ENCODE measurements at places on chromosomes 2 and 18. TPM values are rescaled to one million over a fixed set of nuclear protein-coding genes. Genes with fewer than 3 reads are reported as not detected.

Gene CHN1
- 131 TPM for total RNA-seq

Gene SERPINB11
- not detected for total RNA-seq

Gene DUSP2
- total RNA-seq = 0.49 TPM

Gene ITGA4
- 78.1 TPM for total RNA-seq

Gene GPR155
- total RNA-seq = 2.9 TPM

Gene MARCO
- not detected for total RNA-seq

Gene SLC30A3
- not detected for total RNA-seq

Gene WNT6
- total RNA-seq = 4.2 TPM

Gene SERPINB7
- 10.0 TPM for total RNA-seq

- no peak for DNase-seq
Observed at GRCh38 chr2:33264766-33265165, 211.7 kb upstream of the RASGRP3 start.

GRCh38 chr2:34242763-34243123 is 643.6 kb upstream of the FAM98A start:
- DNase-seq = no peak

DNA sequence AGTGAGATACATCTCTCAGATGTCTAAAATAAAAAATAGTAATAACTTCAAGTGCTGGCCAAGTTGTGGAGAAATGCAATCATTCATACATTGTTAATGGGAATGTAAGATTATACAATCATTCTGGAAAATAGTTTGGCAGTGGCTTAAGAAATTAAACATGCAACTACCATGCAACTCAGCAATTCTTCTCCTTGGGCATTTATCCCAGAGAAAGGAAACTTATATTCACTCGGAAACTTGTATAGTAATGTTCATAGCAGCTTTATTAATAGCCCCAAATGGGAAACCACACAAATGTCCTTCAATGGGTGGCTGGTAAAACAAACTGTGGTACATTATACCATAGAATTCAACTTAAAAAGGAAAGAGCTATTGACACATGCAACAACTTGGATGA is 274.0 kb upstream of the SPRED2 start:
- DNase-seq = no peak

DNA sequence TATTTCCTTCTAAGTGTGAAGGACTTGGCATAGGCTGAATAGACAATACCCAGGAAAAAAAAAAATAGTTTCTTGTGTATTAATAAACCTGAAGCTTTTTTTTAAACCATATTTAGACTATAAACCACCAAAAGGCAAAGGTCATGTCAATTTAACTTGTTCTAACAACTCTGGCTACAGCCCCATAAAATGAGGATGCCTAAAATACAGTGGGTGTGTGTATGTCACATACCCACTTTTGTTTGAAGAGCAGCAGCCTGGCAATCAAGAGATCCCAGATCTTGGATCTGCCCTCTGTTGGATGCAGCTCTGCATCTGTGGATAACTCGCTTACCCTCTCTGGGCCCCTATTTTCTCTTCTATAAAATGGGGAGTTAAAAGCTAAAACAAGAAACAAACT is 65.4 kb downstream of the SATB2 start:
- no peak for DNase-seq

DNA sequence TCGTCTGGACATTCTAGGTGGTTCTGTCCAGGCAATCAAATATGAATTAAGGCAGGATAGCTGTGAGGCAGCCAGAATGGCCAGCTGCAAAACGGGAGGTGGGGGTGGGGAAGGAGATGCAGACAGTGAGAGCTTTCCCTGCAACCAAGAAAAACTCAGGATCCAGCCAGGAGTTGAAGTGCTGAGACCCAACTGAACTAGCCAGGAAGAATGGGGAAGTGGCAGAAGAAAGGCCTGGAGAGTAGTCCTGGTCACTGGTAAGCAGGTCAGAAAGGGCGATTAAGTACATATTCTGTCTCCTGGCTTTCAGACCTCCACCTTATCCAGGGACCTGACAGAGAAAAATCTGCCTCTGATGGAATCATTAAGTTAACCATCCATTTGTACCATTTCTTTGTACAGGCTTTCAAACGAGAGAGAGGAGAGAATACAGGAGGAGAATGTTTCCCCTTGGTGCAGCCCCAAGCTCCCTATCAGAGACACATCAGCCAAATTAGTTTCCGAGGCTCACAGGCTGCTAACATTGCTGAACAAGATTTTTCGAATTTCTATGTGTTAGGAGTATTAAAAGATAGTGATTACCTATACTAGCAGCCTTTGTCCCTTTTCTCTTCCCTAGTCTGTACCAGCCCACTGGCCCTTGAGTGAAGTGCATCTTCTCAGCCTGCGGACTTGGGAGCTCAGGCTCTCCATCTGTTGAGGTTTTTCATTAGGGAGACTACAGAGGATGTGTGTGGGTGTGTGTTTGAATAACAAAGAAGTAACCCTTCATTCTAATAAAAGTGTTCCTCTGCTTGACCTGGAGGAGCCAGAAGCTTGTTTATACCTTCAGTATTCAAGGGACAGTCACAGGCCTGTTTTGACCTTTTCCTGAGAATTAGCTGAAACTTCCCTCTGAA is 12.5 kb upstream of the HOXD1 start:
- no peak for DNase-seq

- DNase-seq = peak; percentile 74
Observed at GRCh38 chr2:145021962-145022665, 502.2 kb upstream of the ZEB2 start.

- DNase-seq = no peak
Observed at GRCh38 chr2:12436483-12436882, 280.3 kb upstream of the TRIB2 start.

GRCh38 chr2:117985092-117985491 is 28.8 kb downstream of the CCDC93 start:
- DNase-seq = no peak

DNA sequence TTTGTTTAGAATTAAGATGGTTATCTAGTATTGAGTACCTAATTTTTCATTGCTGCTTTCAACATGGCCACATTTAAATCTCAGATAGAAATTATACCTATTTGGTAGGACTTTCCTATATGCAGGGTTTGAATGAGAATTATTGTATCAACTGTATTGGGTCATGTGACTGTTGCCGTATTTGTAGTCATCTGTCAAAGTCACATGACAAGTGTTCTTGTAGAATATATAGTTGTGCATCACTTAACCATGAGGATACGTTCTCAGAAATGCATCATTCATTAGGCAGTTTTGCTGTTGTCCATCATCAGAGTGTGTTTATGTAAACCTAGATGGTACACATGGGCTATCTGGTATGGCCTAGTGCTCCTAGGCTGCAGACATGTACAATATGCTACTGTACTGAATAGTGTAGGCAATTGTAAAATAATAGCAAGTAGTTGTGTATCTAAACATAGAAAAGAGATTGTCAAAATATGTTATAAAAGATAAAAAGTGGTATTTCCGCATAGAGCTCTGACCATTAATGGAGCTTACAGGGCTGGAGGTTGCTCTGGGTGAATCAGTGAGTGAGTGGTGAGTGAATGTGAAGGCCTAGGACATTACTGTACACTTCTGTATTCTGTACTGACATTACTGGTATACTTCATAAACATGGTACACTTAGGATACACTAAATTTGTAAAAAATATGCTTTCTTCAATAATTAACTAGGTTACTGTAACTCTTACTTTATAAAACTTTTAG is 123.7 kb downstream of the MAP4K4 start:
- no peak for DNase-seq

GRCh38 chr2:179861027-179861415 is 391 bp downstream of the ZNF385B start:
- DNase-seq = peak; percentile 6

GRCh38 chr2:190846746-190847145 is 33.9 kb upstream of the GLS start:
- no peak for DNase-seq

DNA sequence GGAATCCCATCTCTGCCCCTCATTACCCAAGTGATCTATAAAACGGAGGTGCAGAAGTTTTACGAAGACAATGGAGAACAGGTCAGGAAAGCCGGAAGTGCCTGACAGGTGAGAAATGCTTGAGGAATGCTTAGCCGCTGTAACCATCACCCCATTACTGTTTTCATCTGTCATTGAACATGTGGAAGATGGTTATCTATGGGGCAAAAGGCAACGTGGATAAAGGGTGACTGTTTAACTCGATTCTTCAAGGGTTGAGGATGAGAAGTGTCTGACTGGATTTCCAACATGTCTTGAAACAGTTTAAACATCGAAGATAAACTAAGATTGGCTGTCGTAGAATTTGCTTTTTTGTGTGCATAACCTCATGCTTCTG is 17.3 kb downstream of the HK2 start:
- DNase-seq = no peak

DNA sequence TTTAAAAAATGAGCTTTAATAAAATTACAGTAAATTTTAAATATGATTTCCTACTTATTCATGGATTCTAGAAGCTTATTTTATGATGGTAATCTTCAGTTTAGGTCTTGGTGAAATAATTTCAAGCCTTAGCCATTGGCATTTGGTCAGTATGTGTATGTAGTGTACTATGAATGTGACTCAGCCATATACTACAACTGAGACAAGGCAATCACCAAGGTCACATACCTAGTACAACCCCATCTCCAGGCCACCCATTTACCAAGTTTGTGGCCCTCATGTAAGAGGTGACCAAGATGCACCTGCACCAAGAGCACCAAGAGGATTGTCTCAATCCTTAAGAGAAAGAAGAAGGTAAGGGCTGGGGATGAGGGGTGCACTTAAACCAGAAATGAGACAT is 54.8 kb upstream of the FRZB start:
- no peak for DNase-seq

- no peak for DNase-seq
Observed at GRCh38 chr18:6719910-6720683, 9.4 kb upstream of the ARHGAP28 start.

GRCh38 chr18:77077941-77078689 is 54.5 kb downstream of the MBP start:
- DNase-seq = peak; percentile 52

GRCh38 chr2:126731353-126731752 is 75.4 kb downstream of the GYPC start:
- no peak for DNase-seq

GRCh38 chr18:48017635-48018034 is 87.2 kb upstream of the SMAD2 start:
- peak; percentile 24 for DNase-seq

DNA sequence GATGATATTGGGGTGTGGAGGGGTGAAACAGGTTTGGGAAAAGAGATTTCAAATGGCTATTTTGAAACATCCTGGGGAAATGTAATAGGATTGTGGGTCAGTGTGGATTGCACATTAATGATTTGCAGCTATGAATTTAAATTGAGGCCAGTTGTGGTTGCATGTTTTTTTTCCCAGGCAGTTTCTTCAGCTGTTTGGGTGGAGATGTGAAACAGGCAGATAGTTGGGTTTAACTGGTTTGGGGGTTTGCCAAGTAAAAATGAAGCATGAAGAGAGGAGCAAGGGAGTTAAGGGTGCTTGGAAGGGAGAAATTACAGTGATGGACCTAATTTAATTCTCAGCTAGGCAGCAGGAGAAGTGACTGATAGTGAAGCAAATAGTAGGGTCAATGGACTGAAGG is 16.8 kb downstream of the GPD2 start:
- peak; percentile 69 for DNase-seq

DNA sequence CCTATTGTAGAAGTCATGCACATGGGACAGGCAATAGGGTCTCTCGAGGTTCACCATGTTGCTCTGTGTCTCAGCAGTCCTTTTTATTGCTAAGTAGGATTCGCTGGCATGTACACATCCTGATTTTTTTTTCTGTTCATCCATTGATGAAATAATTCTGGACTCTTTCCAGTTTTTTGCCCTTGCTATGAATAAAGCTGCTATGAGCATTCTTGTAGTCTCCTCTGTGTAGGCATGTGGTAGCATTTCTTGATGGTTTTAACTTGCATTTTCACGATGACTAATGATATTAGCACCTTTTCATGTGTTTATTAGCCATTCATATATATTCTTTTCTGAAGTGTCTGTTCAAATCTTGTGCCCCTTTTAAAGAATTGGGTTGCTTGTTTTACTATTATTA is 65.8 kb upstream of the EDAR start:
- DNase-seq = no peak

- DNase-seq = peak; percentile 49
Observed at GRCh38 chr2:66389651-66390131, 45.2 kb upstream of the MEIS1 start.

DNA sequence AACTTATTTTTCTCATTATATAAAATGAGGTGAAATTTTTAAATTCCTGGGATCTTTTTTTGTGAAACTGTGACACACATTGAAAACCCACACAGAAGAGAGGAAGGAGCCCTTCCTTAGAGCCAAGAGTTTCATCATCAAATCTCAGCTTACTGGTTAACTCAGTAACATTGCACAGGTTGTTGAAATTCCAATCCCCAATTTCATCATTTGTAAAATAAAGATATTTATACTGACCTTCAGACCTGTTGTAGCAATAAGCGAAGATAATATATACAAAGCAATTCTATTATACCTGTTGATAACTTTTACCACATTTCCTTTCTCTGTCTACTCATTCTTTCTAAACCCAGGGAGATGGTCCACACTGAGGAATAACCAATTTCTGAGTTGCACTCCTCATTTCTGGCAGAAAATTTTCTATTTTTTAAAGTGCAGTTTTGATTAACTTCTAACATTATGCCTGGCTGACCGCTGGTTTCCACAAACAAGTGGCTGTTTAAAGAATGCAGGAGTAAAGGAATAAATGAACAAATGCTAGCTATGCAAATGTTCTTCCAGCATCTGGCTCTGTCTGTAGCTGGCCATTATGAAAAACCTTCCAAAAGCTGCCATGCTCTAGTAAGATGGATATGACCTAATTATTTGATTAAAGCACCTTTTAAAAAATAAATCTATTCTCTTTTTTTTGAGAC is 105.7 kb upstream of the LINC00305 start:
- DNase-seq = no peak

GRCh38 chr2:154263206-154263605 is 391.5 kb downstream of the GALNT13 start:
- DNase-seq = no peak
